T-helper 9 cell (primary cell): ENCODE measurements at places on chromosomes 2 and 18.

DNA sequence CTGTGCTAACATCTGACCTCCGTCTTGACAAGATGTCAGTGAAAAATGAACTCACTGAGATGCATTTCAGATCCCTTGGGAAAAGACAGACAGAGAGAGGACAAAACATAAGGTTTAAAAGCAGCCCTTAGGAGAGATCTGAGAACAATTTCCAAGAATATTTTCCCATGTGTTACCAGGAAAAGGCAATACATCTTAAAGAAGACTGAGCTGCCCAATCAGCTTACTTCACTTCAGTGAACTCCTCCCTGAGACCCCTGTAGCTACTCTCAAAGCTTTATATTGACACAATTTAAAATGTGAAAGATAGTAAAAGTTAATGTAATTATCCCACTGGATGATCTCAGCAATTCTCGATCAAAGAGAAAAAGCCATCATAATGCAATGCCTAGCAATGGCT lies 505.0 kb downstream of the DCC start:
- DNase-seq: no peak

DNA sequence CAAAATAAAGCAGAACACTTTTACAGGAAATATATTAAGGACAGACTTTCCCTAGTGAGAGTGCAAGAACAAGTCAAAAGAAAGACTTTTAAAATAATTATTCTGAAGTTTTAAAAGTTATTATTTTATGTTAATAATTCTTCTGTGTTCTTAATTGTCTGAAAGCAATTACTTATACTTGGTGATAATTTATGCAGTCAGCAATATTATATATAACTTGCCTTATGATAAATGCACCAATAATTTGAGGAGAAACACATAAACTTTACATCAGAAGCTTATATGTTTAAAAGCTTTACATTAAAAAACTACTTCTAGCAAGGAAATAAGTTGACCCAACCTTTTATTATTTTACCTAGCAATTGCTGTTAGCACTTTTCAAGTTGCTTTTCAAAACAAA lies 3.5 kb upstream of the CALCRL start:
- no peak for DNase-seq

GRCh38 chr18:58362829-58363271 lies 266.0 kb downstream of the ALPK2 start:
- no peak for DNase-seq

DNA sequence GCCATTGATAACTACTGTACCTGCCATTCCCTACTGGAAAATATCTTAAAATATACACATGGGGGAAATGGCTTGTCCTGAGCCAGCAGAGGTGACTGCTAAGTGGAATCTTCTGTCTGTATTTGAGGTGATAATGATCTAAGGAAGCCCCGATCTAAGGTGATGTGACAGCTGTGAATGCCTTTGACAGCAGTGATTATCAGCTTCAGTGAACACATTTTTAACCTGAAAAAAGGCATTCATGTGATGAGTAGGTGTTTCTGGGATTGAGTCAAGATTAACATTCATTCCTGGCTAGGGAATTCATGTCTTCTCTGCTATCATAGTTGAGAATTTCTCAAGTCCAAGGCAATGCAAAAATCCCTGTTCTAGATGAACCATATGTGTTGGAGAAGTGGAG lies 9.1 kb upstream of the MAPRE2 start:
- DNase-seq: no peak

DNA sequence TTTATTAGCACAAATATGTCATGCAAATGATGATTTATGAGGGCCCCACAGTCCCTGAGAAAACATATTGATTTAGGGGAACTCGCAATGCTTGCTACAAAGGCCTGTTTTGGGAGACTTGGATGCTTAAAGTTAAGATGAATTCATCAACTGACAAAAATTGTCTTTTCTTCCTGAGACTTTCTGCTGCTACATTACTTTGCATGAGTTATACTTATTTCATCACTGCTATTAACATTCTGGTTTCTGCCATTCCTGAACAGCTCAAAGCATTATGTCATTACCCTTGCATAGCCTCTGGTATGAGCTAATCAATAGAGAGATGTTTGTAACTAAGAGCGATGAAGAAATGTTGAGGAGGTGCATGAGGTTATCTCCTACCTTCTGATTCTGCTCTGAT lies 74.4 kb downstream of the SOX11 start:
- DNase-seq: no peak

DNA sequence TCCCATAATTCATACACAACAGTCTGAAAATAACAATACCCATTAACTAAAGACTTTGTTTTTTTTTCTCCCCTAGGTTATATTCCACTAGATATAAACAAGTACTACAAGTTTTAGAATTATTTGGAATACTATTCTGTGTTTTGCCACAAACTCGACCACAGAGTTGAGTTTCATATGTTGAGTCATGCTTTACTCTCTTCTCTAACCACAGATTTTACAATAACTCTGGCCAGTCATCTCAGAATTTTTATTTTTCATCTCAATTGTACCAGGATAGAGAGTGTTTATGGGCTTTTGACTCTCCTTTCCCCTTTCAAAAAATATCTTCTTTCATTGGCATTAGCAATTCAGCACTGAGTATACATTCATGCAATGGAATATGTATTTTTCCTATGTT lies 348.7 kb upstream of the GALNT5 start:
- DNase-seq: no peak

DNA sequence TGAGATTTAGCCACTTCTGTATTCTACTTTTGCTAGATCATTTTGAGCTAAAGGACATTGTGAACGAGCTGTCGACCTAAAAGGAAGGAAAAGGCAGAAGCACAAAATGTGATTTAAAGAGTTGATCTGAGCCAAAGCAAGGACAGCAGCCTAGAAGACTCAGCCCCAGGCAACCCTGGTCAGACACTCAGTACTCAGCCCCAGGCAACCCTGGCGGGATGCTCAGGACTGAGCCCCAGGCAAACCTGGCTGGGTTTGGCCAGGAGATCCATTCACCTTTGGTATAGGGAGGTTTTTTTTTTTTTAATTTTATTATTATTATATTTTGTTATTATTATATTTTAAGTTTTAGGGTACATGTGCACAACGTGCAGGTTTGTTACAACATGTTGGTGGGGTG lies 34.3 kb upstream of the PXDN start:
- DNase-seq: no peak

GRCh38 chr2:24228470-24228869 lies 53.6 kb downstream of the FAM228A start:
- DNase-seq: no peak

DNA sequence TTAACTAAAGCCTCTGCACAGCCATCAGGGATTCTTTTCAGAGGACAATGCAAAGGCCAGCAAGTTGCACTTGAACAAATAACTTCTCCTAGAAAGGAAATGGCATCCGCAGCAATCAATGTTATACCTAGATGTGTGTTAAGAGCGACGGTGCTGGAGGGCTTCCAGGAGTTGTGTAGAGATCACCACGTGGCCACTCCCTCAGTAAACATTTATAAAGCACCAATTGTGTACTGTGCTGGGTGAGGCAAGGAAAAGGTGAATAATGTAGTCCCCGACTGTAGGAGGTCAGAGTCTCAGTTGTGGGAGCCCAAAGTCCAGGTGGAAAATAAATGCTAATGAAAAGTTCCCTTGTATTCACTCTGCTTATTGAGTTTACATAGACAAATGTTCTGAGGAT lies 135.0 kb downstream of the ALK start:
- no peak for DNase-seq

DNA sequence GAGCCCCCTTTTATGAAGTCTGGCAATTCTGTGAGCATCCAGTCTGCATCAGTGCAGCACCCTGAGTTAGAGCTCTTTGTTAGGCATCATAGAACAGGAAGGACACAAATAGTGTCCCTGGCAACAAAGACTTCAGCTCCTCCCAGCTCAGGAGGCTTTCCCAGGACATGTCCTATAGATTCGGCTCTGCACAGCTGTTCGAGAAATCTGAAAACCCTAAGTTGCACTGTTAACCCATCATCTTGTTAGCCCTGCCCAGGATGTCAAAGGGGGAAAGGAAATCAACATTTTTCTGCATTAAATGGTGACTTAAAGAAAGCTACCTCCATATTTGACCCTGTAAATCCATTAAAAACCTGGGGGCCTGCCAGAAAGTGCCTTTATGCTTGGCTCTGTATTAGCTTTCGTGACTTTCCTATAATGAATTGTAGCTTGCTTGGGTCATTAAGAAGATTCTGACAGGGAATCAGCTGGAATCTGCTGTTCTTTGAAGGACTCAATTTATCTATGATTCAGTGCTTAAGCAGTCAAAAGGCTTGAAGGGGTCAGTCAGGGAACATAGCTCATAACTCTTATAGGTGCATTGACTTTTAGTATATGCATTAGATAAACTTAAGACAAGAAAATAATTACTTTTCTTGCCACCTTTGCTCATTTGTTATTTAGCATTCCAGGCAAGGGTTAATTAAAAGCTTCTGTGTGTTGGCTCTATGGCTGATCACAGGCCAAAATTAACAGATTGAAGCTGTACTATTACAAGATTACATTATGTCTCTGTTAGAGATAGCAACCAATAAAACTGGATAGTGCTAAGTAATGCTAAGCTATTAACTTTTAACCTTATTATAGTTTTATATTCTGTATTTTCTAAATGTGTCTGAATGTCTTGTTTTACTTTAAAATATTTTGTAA lies 20.6 kb downstream of the ERMN start:
- DNase-seq: no peak

DNA sequence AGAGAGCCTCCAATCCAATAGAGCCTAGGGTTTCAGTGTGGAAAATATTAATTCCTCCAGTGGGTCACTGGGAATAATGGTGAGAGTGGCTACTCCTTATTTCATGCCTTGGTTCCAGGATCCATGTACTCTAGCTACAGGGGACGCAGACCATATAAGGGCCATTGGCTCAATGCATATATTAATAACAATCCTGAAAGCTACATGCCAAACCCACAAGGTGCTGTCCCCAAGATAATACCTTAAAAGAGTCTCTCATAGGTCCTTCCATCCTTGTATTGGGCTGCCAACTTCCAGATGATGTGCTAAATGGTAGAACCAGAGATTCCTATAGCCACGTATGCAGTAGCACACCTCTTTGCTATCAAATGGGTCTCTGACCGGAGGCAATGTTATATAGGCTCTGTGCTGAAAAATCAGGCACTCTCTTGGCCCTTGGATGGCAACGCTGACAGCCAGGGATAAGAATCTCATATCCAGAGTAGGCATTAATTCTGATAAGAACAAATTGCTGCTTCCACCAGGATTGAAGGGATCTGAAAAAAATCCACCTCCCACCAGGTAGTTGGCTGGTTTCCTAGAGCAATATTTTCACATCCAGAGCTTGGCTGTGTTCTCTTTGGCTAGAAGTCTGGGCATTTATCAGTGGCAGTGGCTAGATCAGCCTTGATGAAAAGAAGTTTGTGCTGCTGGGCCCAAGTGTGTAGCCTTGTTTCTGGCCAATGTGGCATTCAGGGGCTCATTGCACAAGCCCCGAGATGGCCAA lies 218.1 kb upstream of the MGAT5 start:
- no peak for DNase-seq

GRCh38 chr2:184875911-184876310 lies 277.6 kb downstream of the ZNF804A start:
- DNase-seq: no peak
